ENCODE measurements at places on chromosomes 4 and X.

DNA sequence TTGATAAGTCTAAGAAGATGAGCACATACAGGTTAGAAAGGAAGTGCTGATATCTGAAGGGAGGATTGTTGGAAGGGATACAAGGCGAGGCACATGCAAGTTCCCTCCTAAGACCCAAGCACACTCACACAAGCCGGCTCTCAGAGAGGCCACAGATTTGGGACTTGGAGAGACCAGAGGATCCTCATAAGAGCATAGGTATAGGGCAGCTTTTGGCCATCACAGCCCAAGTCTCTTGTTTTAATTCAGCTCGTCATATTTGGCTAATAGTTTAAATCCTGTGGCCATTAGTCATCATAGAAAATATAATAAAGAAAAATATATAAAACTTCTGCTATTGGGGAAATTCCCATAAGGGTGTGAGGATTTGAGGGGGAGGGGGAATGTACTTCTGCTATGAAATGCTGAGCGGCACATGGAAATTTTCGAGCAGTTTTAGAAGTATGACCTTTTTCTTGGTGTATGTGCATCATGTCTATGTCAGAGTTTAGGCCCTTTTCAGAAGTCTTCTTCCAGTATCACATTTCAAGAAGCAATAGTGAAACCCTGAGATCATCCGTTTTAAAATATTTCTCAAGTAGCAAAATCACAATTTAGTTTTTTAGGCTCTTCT lies 97.7 kb downstream of the NFKB1 start:
- DNase-seq = no peak

GRCh38 chrX:149865390-149865789 lies 15.6 kb upstream of the MAGEA8 start:
- DNase-seq = no peak

DNA sequence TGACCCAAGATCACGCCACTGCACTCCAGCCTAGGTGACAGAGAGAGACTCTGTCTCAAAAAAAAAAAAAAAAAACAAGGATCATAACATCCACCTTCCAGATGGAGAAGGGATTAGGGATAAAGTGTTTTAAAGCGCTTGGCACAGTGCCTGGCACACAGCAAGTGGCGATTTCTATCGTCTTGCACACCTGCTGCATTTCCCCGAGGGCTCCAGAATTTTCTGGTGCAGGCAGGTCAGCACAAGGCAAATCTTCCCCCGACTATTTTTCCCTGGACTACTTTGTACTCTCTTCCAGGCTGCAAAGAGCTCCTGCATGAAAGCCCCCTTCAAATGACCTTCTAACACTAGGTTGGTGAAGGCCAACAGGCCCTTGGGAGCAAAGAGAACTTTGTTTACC lies 57.3 kb downstream of the APBB2 start:
- no peak for DNase-seq

DNA sequence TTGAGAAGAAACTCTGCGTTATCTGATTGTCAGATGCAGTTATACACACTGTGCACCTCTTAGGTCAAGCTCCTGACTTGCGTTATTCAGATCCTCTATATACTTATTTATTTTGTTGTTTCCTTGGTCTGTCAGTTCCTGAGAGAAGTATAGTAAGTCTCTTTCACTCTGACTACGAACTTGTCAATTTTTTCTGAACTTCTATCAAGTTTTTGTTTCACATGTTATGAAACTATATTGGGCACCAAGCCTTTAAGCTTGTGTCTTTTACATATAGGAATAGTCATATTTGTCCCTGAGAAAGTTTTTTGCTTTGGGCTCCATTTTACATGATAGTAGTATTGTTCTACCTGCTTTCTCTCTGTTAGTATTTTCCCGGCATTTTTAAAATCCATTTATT lies 31.7 kb downstream of the ZNF275 start:
- DNase-seq = no peak

GRCh38 chr4:31349907-31350306 lies 629.7 kb downstream of the PCDH7 start:
- no peak for DNase-seq

GRCh38 chr4:109764376-109764775 lies 34.5 kb upstream of the PLA2G12A start:
- DNase-seq = no peak

DNA sequence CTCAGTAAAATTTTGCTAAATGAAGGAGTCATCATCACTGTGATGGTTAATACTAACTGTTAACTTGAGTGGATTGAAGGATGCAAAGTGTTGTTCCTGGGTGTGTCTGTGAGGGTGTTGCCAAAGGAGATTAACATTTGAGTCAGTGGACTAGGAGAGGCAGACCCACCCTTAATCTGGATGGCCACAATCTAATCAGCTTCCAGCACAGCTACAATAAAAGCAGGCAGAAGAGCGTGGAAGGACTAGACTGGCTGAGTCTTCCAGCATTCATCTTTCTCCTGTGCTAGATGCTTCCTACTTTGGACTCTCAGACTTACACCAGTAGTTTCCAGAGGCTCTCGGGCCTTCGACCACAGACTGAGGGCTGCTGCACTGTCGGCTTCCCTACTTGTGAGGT lies 21.3 kb upstream of the WDR44 start:
- DNase-seq = no peak

GRCh38 chr4:86174506-86174905 lies 185.3 kb downstream of the MAPK10 start:
- no peak for DNase-seq

GRCh38 chrX:153812220-153812619 lies 17.8 kb downstream of the SSR4 start:
- DNase-seq = no peak

DNA sequence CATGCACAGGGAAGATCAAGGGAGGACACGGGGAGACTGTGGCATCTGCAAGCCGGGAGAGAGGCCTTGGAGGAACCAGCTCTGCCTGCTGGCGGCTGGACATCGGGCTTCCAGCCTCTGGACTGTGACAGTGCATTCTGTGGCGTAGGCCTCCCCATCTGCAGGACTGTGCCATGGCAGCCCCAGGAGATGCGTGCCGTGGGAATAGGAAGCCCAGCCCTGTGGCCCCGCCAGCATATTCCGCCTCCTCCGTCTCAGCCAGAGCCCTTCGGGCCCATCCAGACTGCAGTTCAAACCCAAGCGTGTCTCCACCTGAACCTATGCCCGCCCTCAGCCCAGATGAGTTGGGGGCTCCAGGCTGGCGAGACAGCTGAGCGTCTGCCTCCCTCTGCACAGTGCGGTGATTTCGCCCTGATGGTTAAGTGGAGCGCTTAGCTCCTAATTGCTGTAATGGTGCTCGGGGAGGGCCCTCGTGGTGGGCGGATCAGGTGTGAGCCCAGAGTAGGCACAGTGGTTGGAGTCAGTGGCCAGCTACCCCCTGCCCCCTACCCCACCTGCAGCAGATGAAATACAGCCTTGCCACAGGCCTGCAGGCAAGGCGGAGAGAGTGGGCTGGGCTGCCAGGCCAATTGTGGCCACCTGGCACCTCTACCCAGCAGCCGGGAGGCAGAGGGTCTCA lies 133.9 kb downstream of the HMX1 start:
- DNase-seq = no peak

- DNase-seq = no peak
These were observed 130.2 kb downstream of the GASK1B start for GRCh38 chr4:158042591-158043030.

GRCh38 chrX:77070202-77070918 lies 376.8 kb upstream of the FGF16 start:
- DNase-seq = no peak

DNA sequence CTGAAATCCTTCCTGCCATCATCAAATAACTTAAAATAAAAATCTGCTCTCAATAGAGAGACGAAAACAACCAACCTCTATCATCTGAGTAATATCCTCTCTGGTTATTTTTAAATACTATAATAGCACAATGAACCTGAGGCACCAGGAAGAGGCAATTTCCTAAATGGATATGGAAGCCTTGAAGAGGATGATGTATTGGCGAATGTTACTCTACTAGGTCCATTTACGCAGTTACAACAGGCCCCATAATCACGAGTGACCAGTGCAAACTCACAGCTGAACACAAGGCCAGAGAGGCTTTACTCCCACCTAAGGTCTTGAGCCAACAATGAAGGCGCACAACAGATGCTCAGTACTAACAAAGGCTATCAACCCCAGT lies 678.8 kb upstream of the NR3C2 start:
- DNase-seq = no peak

GRCh38 chrX:153871946-153872878 lies 13.8 kb downstream of the L1CAM start:
- no peak for DNase-seq
